ENCODE measurements at places on chromosomes 7 and 10. TPM values are rescaled to one million over a fixed set of nuclear protein-coding genes. Genes with fewer than 3 reads are reported as not detected.

GRCh38 chr10:113802997-113803396 lies 50.9 kb downstream of the DCLRE1A start:
- no peak for DNase-seq

DNA sequence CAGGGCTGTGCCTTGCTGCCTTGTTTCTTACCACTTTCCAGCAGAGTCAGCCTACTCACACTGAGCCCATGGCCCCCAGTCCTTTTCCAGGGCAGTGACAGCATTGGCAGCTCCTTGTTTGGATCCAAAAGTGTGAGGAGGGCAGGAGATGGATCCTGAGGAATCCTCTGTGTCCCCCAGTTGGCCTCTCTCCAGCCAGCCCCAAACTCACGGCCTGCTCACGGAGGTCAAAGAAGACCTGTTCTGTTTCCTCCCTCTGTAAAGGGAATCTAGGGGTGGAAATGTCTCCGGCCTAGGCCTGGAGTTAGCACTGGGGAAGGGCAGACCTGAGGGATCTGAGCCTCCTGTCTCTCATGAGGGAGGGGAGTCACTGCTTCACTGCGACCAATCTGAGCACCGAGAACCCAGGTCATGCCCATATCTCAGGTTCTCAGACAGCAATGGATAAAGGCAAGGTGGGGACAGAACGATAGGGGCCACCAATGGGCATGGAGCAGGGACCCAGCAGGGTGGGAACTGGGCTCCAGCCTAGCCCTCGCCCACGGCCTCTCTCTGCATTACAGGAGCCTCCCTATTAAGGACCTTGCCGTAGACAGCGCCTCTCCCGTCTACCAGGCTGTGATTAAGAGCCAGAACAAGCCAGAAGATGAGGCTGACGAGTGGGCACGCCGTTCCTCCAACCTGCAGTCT lies 23.2 kb downstream of the LDB3 start:
- no peak for DNase-seq

DNA sequence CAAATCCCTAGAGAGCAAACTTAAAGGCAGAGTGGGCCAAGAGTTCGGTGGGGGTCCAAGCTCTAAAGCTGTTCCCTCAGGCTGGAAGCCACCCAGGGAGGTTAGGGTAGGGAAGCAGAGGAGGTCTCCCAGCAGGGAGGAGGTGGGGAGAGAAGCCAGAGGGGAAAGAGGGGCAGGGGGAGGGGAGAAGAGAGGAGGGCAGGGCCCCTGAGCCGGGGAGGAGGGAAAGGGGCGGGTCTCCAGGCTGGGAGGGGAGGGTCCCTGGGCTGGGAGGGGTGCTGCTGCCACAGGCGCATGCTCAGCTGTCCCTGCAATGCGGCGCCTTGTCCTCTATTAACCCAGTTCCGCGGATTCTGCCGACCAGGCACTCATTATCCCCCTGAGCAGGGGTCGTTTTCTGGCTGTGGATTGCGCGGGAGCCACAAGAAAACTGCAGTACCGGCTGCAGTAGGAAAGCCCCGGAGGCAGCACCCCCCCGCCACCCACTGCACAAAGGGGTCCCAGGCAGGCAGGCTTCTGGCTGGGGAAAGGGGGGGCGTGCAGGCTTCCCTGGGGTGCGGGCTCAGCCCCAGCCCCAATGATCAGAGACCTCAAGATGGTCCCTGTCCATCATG lies 49.3 kb downstream of the CAMK2B start:
- no peak for DNase-seq

DNA sequence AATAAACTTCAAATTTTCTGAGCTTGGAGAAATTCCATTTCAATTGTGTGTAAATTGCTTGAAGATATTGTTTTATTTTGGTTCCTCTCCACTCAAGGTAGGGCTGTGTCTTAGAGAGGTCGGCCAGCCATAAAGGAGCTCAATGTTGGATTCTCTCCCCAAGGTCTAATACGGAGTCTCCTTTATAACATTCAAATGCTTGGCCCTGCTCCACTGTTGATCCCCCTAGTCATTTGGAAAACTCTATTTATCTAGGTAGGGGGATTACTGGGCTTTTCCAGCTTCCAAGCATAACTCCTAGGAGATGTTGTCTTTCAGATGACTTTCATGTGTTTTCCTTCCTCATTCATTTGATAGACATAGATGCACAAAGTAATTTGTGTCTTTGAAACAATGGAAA lies 170.9 kb downstream of the LRMDA start:
- no peak for DNase-seq

- no peak for DNase-seq
These were observed 38.0 kb downstream of the FOXI2 start for GRCh38 chr10:127774766-127775559.

ITPRID1 gene
- total RNA-seq = not detected

IFIT2 gene
- total RNA-seq = 1.0 TPM

C7orf33 gene
- total RNA-seq = not detected
